Epithelial cell of proximal tubule (primary cell): ENCODE measurements at places on chromosomes 2 and 18.

DNA sequence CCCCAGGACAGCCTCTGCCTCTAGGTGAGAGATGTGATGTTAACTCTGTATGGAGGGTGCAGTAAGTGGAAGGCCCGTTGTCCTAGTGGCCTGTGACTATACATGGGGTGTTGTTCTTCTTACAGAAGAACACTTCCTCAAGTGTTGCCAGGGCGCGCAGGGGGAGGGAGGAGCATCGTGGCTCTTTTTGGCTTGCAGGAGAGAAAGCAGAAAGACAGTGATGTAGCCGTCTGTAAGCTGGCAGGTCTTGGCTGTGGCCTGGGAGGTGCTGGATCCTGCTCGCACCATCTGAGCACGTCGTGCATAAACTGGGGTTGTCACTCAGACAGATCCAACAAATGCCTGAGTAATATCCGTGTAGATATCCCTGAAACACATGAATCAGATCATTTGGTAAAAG, 44.3 kb downstream of the ZNF236 start:
- no peak for DNase-seq

DNA sequence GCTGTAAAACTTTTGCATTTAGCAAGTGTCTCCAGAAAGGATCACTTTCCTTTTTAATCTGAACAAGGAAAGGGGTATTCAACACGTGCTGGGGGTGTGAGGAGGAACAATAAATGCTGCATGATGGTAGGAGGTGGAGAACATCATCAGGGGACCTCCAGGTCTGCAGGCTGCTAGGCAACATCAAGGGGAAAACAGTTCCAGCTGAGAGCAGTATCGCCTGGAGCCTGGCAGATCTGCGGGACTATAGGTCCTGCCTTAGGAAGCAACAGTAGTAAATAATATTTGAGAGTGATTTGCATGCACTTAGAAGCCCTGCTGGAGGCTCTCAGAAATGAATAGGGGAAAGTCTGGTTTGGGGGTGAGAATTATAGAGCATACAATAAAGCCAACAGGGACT, 175.6 kb downstream of the SUCLG1 start:
- DNase-seq = no peak

DNA sequence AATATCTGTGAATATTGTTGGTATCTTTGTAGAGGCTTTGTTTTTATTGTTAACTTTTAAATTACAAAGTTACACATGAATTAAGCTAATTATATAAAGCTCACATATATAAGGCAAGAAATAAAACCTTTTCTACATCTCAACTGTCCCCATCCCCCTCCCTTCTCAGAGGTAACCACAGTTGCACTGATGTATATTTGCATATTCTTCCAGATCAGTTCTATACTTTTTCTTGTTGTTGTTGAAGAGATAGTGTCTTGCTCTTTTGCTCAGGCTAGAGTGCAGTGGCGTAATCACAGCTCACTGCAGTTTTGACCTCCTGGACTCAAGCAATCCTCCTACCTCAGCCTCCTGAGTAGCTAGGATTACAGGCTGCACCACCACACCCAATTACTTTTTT, 36.0 kb upstream of the CDC42EP3 start:
- no peak for DNase-seq

- no peak for DNase-seq
These were observed 364.9 kb downstream of the ANAPC1 start for GRCh38 chr2:111519071-111519470.

GRCh38 chr2:161112908-161113307, 47.3 kb upstream of the TANK start:
- no peak for DNase-seq

DNA sequence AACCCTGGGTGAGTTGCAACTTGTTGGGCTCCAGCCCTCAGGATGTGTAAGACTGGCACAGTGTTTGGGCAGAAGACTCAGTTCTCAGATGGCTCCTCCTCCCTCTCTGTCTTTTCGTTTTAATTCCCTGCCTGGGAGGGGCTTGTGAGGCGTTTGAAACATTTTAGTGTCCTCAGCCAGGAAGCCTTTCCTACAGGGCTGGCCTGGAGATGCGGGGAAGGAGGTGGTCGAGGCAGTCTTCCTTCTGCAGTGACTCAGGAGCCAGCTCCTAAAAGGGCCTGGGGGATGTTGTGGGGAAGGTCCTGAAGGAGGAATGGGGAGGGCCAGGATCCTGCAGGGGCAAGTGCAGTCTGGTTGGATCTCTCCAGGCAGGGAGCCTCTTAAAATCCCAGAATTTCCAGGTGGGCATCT, 22.1 kb upstream of the IGFBP5 start:
- no peak for DNase-seq

DNA sequence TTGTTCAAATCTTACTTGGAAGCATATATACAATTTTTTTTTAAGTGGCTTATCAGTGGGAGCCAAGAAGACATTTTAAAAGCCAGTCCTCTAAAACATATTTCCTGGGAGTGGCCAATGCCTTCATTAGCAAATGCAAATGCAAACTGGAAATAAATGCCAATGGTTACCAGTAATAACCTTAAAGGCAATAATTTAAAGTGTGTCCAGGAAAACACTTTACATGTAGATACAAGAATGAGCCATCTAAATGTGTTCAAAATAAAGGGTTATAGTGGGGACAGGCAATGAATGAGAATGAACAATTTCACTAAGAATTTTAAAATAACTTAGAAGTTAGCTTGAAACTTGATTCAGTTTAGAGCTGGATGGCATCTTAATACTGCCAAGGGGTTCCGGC, 64.2 kb downstream of the FARSB start:
- DNase-seq = no peak

- DNase-seq = no peak
These were observed 71.3 kb downstream of the ITGA4 start for GRCh38 chr2:181528441-181528840.

DNA sequence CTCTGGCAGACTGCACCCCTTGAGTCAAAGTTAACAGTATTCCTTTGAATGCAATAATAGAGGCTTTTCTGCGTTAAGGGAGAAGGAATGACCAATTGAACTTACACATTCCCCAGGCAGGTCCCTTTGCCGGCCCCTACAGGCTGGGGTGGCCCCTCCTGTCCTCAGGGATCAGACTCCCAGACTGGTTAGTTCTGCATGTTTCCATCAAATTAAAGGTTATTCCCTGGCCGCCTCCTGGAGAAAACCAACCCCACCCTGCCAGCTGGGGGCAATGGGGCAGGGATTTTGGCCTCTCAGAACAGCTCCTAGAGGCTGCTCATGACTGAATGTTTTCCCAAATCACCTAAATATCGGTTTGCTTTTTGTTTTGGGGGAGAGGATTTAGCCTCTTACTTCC, 199.6 kb downstream of the MGAT5 start:
- no peak for DNase-seq
